ENCODE measurements at places on chromosomes 2 and 18. TPM values are rescaled to one million over a fixed set of nuclear protein-coding genes. Genes with fewer than 3 reads are reported as not detected.

- no peak for DNase-seq
Measured at GRCh38 chr2:118061135-118061955, 26.9 kb upstream of the INSIG2 start.

Gene CXCR1
- not detected for polyA plus RNA-seq

DNA sequence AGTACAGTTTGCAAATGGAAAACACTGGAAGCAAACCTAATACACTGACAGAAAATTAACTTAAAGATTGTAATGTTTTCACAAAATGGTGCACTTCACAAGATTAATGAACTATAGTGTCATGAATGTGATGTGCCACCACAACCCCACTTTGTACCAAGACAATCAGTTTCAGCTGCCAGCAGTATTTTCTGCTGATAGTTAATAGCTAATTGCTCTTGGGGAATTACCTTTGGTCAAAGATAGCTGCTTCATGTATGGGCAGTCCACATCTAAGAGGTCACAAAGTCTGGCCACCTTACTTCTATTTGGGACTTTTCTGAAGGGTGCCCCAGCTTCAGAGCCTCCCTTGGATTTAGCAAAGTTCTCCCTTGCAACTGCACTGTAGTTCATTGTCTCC, 254.0 kb downstream of the CALCRL start:
- DNase-seq = no peak

- DNase-seq = no peak
Measured at GRCh38 chr2:206635015-206635414, 7.3 kb upstream of the FAM237A start.

- no peak for DNase-seq
Measured at GRCh38 chr2:164496881-164497280, 124.4 kb downstream of the GRB14 start.

Gene ADD2
- 0.16 TPM for polyA plus RNA-seq

- no peak for DNase-seq
Measured at GRCh38 chr2:151260573-151261230, 961 bp downstream of the RBM43 start.

- DNase-seq = no peak
Measured at GRCh38 chr18:79852561-79853302, 55.0 kb downstream of the KCNG2 start.

DNA sequence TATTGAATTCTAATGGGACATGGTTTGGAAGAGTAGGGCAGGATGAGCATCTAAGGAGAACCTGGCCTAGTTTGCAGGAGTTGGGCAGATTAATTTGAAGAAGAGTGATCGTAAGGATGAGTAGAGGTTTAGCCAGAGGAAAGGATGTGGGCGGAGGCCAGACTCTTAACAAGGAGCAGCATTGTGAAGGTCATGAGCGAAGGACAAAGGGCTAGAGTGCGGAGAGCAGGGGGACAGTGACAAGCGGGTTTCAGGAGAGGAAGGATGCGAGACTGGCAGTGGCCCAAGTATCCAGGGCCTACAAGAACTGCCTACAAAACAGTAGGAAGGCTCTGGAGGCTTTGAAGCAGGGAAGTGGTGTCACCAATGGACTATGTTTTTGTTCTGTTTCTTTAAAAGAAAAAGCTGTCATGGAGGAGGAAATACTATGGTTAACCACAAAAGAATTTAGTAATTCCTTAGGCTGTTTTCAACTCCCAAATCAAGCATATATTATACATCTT, 20.1 kb downstream of the SLC66A3 start:
- no peak for DNase-seq

- DNase-seq = no peak
Measured at GRCh38 chr2:109062145-109062858, 66.7 kb upstream of the SH3RF3 start.

Measured in heart right ventricle (tissue), 16 donors.